ENCODE measurements at places on chromosomes 6 and 20. TPM values are rescaled to one million over a fixed set of nuclear protein-coding genes. Genes with fewer than 3 reads are reported as not detected.

Gene CALHM4
- total RNA-seq = not detected

Gene PGC
- total RNA-seq = not detected

Gene RNF144B
- total RNA-seq = 2.3 TPM

Gene IBTK
- 30.1 TPM for total RNA-seq

Gene NKX2-4
- 3.8 TPM for total RNA-seq

- DNase-seq = no peak
Observed at GRCh38 chr6:79813143-79813850, 134.1 kb downstream of the ELOVL4 start.

GRCh38 chr20:9129756-9130155 lies 60.9 kb downstream of the PLCB4 start:
- DNase-seq = no peak

GRCh38 chr6:21037453-21037852 lies 503.2 kb downstream of the CDKAL1 start:
- no peak for DNase-seq

- no peak for DNase-seq
Observed at GRCh38 chr20:1866834-1867233, 28.4 kb upstream of the SIRPA start.

DNA sequence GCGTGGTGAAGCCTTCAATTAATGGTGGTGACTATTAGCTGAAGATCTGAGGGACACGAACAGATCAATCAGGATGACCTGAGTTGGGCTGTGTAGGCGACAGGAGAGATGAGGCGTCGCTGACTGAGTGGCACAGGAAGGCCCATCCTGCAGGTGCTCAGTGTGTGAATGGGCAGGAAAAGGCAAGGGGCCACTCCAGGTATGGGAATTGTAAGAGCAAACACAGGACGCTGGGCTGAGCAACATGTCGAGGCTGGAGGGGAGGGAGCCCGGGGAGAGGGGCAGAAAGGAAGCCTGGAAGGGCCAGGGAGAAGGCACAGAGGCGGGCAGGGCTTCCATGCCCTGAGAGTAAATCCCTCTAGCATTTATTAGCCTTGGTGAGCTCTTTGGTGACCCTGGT lies 151.0 kb downstream of the VEGFA start:
- DNase-seq = no peak

DNA sequence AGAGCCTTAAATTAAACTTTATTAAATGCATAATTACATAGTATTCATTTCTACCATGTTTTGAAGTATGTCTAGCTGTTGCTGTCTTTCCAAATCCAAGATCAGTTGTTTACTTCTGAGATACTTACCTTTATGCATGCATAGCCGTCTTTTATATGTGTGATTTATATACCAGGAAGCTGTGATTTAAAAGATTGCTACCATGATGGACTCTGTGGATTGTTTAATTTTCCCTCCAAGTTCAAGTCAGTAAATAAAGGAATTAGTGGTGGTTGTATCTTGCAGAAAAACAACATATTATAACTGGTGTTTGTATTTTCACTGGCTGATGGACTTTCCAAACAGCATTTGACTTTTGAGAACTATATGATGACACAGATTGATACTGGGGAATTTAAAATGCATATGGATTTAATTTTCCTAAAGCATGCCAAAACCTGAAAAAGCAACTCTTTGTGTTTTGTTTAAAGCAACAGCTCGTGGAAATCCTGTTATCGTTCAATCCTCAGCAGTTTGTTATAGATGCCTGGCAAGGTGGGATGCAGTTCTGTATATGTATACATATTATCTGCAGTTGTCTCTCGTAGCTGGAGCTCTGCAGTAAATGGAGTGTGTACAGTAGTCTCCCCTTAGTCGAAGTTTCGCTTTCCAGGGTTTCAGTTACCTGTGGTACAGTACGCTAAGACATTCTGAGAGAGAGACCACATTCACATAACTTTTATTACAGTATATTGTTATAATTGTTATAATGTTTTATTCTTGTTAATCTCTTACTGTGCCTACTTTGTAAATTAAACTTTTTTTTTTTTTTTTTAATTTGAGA lies 77.1 kb downstream of the CBFA2T2 start:
- no peak for DNase-seq

DNA sequence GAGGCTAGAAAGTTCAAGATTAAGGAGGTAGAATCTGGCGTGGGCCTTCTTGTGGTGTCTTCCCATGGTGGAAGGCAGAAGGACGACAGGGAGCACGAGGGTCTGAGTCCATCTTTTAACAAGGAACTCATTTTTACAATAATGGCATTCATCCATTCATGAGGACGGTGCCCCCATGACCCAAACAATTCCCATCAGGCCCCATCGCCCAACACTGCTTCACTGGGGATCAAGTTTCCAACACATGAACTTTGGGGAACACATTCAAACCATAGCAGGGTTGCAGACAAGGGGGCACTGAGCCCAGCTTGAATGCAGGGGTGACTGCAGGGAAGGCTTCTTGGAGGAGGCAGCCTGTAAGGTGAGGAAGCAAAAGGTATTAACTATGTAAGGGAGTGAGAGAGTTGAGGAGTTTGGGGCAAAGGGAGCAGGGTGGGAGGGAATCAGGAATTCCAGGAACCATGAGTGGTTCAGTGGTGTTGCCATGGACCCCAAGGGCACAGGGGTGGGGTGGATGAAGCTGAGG lies 5.5 kb downstream of the RAB44 start:
- no peak for DNase-seq
